ENCODE measurements at places on chromosomes 5 and 9. TPM values are rescaled to one million over a fixed set of nuclear protein-coding genes. Genes with fewer than 3 reads are reported as not detected.

- H3K4me3 ChIP-seq, result no peak overlapping the region
- H3K27ac ChIP-seq, result no peak overlapping the region
- DNase-seq, result no peak
- peaks cover 3% of the 10 kb centered on the region for H3K27me3 ChIP-seq
- H3K4me1 ChIP-seq, result no peaks in the 10 kb centered on the region
Measured at GRCh38 chr9:8622222-8622802, 822.7 kb upstream of the DMAC1 start.

- no peak overlapping the region for H3K4me3 ChIP-seq
- H3K36me3 ChIP-seq, result no peaks in the 10 kb centered on the region
- no peak overlapping the region for H3K27ac ChIP-seq
- peaks cover 2% of the 10 kb centered on the region for H3K27me3 ChIP-seq
- no peaks in the 10 kb centered on the region for H3K4me1 ChIP-seq
Measured at GRCh38 chr5:124692324-124692723, 54.1 kb downstream of the ZNF608 start.

GRCh38 chr9:4583001-4583400, 79.1 kb upstream of the PLPP6 start:
- no peak overlapping the region for H3K4me3 ChIP-seq
- H3K27me3 ChIP-seq, result no peaks in the 10 kb centered on the region
- no peaks in the 10 kb centered on the region for H3K4me1 ChIP-seq
- H3K27ac ChIP-seq, result no peak overlapping the region
- DNase-seq, result no peak

DNA sequence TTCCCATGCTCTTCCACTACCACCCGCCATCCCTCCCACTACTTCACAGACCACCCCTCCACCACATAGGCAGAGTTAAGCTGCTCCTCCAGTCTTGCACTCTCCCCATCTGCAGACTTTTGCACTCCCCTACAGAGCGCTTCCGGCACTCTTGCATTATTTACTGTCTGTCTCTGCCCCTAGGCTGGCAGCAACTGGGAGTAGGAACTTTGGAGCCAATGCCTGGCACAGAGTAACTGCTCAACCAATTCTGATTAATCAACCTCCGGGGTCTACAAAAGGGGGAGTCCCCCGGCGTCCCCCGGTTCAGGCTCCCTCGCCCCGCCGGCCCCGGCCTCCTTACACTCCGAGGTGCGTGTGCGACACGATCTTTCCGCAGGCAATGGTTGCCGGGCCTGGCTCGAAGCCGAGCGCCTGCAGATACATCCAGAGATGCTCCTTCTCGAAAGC, 498 bp downstream of the HAUS6 start:
- H3K4me3 ChIP-seq, result peak overlapping the region; percentile 94
- peaks cover 18% of the 10 kb centered on the region for H3K36me3 ChIP-seq
- peak; percentile 52 for DNase-seq
- peak overlapping the region; percentile 93 for H3K27ac ChIP-seq
- H3K4me1 ChIP-seq, result peaks cover 28% of the 10 kb centered on the region

GRCh38 chr9:14095277-14095676, 218.7 kb downstream of the NFIB start:
- DNase-seq, result no peak
- no peaks in the 10 kb centered on the region for H3K27me3 ChIP-seq
- no peak overlapping the region for H3K4me3 ChIP-seq

GRCh38 chr9:129798973-129799372, 4.0 kb upstream of the TOR1B start:
- peaks cover 3% of the 10 kb centered on the region for H3K4me1 ChIP-seq
- no peak for DNase-seq
- no peak overlapping the region for H3K4me3 ChIP-seq
- no peaks in the 10 kb centered on the region for H3K27me3 ChIP-seq
- peaks cover 2% of the 10 kb centered on the region for H3K36me3 ChIP-seq

- DNase-seq, result no peak
- peaks cover under 1% of the 10 kb centered on the region for H3K27me3 ChIP-seq
- H3K4me3 ChIP-seq, result no peak overlapping the region
- H3K36me3 ChIP-seq, result no peaks in the 10 kb centered on the region
- H3K27ac ChIP-seq, result no peak overlapping the region
Measured at GRCh38 chr9:87615136-87615535, 110.8 kb upstream of the CTSL start.

Gene NTRK2
- 0.05 TPM for total RNA-seq

DNA sequence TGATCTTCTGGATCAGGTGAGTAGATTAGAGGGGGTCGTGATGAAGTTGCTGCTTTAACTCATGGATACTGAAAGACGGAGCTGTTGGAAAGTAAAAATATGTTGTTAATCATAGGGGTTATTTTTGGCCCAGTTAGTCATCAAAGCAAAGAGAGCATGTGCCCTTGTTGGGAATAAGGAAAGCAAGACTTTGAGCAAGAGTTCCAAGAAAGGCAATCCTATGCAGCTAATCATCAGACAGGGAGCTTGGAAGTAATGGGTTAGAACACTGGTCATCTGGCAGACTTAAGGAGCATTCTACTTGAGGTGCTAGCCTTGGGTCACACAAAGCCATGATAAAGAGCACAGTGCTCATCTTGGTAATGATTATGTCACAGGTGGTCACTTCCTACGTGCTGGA, 18.3 kb downstream of the ASPN start:
- H3K4me3 ChIP-seq, result no peak overlapping the region
- no peaks in the 10 kb centered on the region for H3K4me1 ChIP-seq
- H3K27me3 ChIP-seq, result no peaks in the 10 kb centered on the region
- no peak for DNase-seq
- H3K27ac ChIP-seq, result no peak overlapping the region

GRCh38 chr9:119334745-119335144, 34.5 kb downstream of the BRINP1 start:
- H3K36me3 ChIP-seq, result no peaks in the 10 kb centered on the region
- no peak for DNase-seq
- no peaks in the 10 kb centered on the region for H3K4me1 ChIP-seq
- H3K4me3 ChIP-seq, result no peak overlapping the region
- no peak overlapping the region for H3K27ac ChIP-seq
- peaks cover 3% of the 10 kb centered on the region for H3K27me3 ChIP-seq

Gene SPINK13
- not detected for total RNA-seq

Gene CBY3
- not detected for total RNA-seq
